Stimulated activated CD4-positive, alpha-beta T cell treated with anti-CD3 and anti-CD28 coated beads, TNF-alpha, amount 100 ng/mL, for 48 hours (primary cell): ENCODE measurements at places on chromosomes 1 and 21.

DNA sequence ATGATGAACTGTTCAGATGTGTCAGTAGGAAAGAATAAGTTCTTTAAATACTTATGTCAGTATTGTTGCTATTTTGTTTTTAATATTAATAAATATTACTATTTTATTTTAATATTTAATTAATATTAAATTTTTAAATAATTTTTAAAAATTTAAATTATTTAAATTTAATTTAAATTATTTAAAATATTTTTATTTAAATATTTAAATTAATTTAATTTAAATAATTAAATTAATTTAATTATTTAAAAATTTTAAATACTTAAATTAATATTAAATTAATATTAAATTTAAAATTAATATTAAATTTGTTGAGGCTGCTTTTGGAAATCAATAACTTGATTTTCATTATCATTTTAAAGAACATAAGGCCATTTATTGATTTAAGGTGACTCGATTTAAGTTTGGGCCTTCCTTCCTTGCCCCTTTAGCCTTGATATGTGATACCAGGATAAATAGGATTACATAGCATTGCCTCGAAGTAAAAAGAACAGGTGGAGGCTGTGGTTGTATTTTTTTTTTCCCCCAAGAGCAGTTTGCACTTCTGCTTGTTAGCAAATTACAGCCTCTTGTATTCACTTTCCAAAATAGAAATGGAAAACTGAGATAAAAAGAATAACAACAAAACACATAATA is 915.2 kb downstream of the TTLL7 start:
- DNase-seq: no peak

- DNase-seq: no peak
These were observed 166.8 kb upstream of the IVNS1ABP start for GRCh38 chr1:185483664-185484450.

DNA sequence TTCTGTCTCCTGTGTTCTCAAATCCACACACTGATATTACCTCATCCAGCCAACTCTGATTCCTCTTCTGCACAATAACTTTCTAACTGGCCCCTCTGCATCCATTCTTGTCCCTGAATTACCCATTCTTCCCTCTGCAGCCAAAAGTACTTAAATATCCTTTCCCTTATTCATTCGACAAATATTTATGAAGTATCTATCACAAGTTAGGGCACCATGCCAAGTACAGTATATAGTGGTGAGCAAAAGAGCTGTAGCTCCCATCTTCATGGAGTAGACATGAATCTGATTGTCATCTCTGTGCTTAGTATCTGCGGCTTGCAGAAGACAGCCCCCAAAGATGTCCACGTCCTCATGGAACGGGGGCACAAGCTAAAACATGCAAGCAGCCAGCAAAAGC is 316.8 kb downstream of the SETD4 start:
- no peak for DNase-seq

DNA sequence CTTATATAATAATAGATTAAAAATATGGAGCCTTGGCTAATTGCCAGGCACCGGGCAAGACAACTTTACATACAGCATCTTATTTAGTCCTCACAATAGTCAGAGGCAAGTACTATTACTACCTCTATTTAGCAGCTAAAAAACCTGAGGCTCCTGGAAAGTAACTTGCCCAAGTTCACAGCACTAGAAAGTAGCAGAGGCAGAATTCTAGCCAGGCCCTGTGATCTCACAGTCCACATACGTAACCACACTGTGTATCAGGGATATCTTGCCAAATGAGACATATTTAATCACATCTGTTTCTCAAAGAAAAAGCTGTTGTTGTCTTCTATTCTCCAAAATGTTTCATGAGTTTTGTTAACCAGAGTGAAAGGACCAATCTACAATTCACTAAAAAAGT is 378.5 kb downstream of the PLPP3 start:
- DNase-seq: no peak

DNA sequence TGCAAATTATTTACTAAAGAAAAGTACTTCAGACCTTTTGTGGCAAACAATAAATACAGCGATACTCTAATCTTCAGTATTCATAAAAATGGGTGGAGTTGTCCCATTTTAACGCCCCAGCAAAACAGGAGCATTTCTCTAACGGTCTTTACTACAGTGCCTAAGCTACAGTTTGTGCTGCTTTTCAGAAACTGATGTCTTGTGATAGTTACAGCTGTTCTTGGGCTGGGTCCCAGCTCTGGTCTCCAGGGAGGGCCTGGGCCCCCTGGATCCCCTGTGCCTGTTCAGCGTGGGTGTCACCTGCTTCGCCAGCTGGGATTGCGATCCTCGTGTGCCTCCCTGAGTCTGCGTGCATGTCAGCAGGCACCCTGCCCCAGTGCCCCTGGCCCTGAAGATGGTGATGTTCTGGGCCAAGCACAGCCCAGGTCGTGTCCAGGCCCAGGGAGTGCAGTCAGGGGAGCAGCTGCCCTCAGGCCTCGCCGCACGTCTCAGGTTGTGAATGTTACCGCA is 64.0 kb upstream of the DIP2A start:
- no peak for DNase-seq

- DNase-seq: no peak
These were observed 226.3 kb upstream of the ADGRL2 start for GRCh38 chr1:81574408-81574807.

- DNase-seq: no peak
These were observed 1488.4 kb downstream of the MRPL39 start for GRCh38 chr21:24118738-24119459.

DNA sequence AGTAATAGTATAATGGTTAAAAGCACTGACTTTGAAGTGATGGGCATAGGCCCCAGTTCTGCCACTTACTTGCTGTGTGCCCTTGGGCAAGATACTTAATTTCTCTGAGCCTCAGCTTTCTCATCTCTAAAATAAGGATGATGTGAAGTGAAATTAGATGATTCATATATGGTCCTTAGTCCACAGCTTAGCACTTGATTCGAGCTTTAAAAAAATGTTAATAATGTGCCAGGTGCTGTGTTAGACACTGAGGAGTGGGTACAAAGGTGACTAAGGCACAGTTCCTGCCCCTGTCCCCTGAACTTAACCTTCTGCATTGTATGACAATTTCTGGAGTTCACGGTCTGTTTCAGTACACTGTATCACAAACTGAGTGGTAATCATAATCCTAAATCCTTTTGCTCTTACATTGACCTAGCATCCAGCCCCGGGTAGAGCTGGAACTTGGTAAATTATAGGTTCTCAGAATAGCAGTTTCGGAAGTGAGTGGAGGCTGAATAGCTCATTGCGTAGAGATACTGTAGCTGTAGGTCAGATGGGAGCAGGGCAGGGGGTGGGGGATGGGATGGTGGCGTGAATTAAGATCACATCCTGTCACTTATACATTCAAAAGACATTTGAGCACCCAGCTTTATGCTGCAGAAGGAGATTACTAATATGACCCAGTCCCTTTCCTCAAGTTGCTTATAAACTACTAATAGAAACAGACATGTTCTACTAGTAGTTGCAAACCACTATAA is 1.5 kb downstream of the ZNF691 start:
- no peak for DNase-seq

GRCh38 chr1:91809317-91809716 is 76.6 kb downstream of the TGFBR3 start:
- no peak for DNase-seq

DNA sequence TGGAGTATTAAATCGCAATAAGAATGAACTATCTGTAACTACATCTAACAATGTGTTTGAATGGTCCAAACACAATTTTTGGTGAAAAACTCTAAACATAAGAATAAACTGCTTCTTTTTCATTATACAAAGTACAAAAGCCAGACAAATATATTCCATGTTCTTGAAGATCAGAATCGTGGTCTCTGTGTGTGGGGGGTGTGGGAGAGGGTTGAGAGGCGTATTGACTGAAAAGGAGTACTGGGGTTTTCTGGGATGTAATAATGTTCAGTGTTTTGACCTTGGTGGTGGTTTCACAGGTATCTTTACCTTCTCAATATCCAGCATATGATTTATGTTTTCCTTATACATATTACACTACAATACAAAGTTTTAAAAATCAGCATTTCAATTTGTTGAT is 764 bp upstream of the CFH start:
- no peak for DNase-seq

DNA sequence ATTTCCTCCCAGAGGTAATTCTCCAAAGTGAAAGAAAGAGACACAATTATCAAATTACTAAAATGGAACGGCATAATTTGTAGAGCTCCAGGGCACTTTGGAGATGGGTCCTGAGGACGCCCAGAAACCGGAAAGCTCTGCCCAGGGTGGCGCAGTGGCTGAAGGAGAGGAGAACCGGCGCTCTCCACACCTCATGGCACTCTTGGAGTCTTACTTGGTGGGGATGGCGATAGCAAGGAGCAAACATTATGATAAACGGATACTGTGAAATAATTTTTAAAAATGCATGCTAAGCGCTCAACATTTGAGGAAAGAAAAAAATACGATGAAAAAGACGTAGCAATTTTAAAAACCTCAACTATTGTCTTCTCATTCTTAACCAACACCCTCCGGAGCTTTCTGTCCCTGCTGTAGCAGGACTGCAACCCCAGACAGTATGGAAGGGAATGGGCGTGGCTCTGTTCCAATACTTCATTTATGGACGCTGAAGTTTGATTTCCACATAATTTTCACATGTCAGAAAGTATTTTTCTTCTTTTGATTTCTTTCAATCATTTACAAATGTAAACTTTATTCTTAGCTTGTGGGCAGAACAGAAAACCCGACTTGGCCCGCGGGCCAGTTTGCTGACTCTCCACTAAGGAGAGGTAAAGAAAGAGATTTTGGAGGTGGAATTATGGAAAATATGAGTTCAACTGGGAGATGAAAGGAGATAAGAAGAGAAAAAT is 1.1 kb downstream of the S100A11 start:
- DNase-seq: no peak

DNA sequence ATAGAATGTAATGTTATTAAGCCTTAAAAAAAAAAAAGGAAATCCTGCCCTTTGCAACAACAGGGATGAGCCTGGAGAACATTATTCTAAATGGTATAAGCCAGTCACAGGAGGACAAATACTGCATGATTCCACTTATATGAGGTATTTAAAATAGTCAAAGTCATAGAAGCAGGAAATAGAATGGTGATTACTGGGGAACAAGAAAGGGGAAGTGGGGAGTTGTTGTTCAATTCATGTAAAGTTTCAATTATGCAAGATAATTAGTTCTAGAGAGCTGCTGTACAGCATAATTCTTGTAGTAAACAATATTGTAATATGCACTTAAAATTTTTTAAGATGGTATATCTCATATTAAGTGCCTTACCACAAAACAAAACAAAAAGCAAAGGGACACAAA is 13.2 kb downstream of the FCER1A start:
- DNase-seq: no peak

DNA sequence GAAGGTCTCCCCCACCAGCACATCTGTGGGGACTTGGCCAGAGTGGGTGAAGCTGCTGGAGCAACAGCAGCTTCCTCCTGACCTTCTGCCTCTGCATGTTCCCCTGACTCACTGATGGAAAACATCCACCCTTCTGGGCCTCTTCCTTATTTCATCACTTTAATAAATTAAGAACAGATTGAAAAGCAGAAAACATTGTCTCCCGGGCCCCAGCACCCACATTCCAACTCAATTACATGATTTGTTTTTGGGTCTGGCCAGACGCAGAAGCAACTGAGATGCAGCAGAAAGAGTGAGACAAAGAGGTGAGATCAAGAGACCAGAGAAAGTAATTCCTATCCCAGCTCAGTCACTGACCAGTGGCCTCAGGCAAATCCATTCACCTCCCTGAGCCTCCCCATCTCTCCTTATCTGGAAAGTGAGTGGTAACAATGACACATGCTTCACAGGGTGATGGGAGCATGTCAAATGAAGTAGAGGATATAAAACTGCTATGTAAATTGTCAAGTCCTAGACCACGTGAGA is 157.1 kb downstream of the ELAVL4 start:
- no peak for DNase-seq

DNA sequence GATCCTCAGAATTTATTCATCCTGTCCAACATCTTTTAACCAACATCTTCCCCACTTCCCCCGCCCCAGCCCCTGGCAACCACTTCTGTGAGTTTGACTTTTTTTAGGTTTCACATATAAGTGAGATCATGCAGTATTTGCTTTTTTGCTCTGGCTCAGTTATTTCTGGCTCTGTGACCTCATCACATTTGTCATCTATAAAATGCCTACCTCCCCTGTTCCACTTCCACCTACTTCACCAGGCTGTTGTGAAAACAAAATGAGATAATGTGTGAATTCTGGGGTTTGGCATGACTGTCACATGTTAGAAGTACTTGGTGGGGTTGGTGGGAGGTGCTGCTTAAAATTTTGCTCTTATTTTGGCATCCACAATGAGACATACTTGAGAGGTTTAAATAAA is 18.4 kb downstream of the HHAT start:
- DNase-seq: no peak

DNA sequence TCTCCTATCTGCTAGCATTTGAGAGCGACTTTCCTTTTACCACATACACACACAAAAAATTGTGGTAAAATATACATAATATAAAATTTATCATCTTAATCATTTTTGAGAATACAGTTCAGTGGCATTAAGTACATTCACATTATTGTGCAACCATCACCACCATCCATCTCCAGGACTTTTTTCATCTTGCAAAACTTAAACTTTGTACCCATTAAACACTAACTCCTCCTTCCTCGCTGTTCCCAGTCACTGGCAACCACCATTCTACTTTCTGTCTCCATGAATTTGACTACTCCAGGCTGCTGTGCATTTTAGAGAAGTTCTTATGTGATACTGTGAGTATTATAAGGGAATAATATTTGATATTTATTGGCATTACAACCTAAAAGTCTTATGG is 181.3 kb downstream of the C1orf21 start:
- no peak for DNase-seq

- no peak for DNase-seq
These were observed 3.5 kb downstream of the HAPLN2 start for GRCh38 chr1:156622581-156623297.

- DNase-seq: no peak
These were observed 10.5 kb upstream of the OLIG1 start for GRCh38 chr21:33059380-33059841.

DNA sequence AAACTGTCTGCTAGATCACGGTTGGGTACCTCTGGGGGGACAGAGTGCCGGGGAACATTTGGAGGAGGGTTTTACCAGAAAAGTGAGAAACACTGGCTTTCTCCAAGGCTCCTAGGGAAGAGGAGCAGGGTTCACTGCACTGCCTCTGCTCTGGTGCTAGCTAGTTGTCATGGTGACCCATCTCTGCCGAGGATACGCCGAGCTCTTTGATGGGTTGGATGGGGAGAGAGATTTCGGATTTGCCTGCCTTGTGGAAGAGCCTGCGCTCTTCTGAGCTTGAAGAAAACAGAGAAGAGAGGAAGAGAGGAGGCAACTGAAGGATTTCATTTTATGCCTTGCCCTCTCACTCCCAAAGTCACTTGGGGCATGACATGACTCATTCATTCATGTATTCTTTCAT is 92.1 kb downstream of the NAV1 start:
- DNase-seq: no peak

GRCh38 chr1:197632651-197633050 is 142.6 kb downstream of the DENND1B start:
- no peak for DNase-seq
